Activated T-helper 1 cell treated with Interleukin-2 at 50 U/mL for 16 hours (primary cell): ENCODE measurements at places on chromosomes 6 and 20.

DNA sequence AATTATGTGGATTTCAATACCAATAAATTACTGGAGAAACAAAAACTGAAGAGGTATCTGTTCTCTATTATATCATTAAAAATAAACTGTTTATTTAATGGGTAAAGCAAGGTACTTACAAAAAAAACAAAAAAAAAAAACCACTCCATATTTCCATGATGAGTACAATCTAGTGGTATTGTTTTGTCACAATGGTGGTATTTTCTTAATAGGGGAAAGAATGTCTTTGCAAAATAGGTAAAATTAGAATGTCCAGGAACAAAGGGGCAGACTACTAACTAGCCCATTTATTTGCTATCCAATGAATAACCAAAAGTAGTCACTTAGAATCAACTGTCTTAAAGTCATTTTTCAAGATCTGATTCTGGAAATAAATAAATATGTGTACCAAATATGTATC is 92.0 kb downstream of the ARHGAP18 start:
- DNase-seq = no peak

- DNase-seq = no peak
Measured at GRCh38 chr6:155319902-155320301, 5.6 kb upstream of the TFB1M start.

GRCh38 chr6:36149476-36149875 is 19.2 kb downstream of the MAPK13 start:
- no peak for DNase-seq

DNA sequence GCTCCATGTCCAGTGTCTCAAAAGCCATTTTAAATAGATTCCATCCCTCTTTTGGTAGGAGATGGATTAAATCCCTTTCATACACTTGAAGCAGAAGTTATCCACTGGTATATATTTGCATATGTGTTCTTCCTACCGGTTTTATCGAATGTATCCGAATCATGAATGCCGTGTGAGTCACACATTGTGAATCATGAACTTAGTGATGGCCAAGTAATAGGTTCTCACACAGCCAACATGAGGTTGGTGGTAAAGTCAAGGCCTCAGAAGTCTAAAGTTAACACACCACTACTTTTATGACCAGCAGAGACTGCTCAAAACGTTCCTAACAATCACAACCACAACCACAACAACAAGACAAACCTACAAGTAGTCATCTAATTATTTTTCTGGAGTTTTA is 345.5 kb downstream of the THBS2 start:
- DNase-seq = no peak

DNA sequence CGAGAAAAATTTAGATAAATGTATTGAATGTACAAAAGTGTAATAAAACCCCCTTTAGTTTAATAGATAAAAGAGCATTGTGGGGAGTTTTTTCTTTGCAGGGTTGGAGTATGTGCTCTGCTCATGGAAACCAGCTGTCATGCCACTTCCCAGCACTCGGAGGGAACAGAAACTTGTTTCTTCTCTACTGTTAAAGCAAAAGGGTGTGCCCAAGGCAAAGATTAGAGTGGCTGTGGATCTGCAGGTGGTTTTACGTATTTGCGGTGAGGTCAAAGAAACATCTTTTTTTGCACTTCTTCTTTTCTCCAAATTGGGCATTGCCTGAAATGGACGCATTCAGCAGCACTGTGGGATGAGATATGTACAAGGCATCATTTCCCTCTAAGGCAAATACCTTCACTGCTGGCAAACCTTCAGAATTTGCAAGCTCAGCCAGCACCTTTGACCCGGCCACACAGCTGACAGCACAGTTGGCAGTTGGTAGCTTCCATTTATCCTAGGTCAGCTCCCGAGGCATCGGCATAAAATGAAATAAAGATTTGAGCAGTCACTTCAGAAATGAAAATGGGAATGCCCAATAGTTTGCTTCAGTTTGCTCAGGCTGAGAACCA is 178.4 kb upstream of the EYA4 start:
- no peak for DNase-seq

GRCh38 chr6:112626468-112627082 is 279.4 kb downstream of the RFPL4B start:
- no peak for DNase-seq

DNA sequence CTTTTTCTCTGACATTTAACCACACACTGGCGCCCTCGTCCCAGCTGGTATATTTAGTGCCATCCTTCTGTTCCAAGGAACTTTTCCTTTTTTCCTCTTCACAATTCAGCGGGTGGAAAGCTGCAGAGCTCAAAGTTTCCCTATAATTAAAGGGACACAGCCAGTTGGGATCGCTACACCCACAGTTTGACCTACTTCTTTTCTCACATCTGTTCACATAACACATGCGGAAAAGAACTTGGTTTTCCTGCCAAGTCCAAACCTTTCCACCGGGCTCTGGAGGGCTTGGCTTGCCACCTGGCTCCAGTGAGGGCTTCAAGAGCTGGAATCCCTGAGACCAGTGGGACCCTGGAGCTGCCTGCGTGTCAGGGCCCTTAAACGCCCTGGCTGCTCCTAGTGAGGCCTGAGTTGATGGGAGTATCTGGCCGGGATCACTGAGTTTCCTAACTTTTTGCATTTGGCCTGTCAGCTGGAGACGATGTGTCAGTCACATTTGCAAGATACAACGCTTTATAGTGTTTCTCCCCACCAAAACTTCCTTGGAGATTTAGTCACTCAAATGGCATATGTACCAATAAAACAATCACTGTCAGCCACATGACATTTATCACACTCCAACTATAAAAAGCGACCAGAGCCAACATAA is 176.0 kb downstream of the SASH1 start:
- no peak for DNase-seq
